Daoy (cell line): ENCODE measurements at places on chromosomes 6 and 20. TPM values are rescaled to one million over a fixed set of nuclear protein-coding genes. Genes with fewer than 3 reads are reported as not detected.

DNA sequence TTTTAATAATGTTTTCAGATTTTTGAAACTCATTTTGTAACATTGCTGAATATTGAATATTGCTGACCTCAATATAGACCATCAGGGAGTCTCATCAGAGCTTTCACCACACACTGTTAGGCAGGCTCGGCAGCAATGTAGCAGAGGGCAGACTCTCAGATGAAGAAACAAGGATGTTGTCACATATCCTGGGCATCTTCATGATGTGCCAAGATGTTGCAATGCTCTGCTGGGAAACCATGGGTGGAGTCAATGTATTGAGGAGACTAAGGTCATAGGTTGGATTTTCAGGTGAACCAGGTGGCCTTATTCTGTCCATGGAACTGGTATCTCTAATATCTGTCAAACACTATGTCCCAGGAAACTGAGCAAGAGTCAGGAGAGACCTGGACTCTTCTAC, 27.3 kb downstream of the NR2E1 start:
- no peak for DNase-seq

GRCh38 chr6:21381331-21381963, 212.1 kb upstream of the SOX4 start:
- DNase-seq = peak; percentile 16

DNA sequence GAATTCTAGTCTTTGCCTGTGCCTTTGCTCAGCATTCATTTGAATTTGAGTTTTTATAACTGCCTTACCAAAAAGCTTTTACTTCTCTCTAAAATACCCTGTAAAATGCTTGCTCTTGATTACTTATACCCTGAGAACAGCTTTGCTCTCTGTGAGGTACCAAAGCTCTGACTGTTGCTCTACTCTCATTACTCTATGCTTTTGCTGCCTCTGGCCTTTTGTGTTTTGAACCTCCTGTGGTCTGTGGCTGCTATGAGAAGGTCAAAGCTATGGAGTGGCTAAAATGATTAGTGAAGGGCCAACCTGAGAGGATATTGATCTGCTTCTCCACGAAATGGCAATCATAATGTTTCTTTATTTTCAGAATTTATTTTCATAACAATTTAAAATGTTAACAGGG, 375.6 kb upstream of the IMPG1 start:
- no peak for DNase-seq

DNA sequence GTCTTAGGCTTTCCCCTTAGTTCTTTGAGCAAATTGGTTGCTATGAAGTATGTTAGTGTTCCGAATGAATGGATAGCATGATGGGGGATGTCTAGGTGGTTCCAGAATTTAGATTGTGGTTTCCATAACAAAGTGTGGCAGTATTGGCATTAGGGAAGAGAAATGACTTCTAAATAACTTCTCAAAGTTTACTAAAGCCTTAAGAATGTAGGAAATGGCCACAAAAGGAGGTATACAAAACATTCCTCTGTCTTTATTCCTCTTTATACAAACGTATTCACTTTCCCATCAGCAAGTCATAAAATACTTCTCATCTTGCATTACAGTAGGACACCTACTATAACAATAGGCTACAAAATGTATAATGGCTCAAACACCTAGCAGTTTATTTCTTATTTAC, 279.6 kb downstream of the ESR1 start:
- no peak for DNase-seq

NOL4L gene
- 11.3 and 11.8 TPM in 2 replicates for total RNA-seq
